NCI-H446 treated with DMSO at 0.1 percent for 48 hours (cell line): ENCODE measurements at places on chromosomes 7 and 10.

DNA sequence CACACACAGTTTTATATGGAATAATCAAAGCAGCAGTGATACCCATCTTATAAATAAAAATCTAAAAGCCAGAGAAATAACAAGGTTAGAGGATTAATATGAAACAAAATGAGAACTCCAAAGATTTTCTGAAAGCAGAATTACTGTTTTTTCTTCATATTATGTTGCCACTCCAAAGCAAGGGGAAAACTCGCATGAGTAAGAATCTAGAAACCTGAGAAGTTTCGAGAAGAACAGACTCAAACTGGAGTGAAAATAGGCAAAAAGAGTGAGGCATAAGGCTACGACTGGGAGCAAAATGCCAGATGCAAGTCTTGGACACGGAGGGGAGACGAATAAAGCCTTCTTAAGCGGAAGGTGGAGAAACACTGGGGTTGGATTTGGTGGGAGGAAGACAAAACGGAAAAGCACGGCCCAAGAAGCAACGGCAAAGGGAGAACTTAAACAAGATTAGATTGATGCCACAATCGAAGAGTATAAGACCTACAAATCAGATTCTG, 923 bp downstream of the TNPO3 start:
- no peak for DNase-seq

- no peak for DNase-seq
Measured at GRCh38 chr10:74078037-74078436, 72.6 kb downstream of the AP3M1 start.

DNA sequence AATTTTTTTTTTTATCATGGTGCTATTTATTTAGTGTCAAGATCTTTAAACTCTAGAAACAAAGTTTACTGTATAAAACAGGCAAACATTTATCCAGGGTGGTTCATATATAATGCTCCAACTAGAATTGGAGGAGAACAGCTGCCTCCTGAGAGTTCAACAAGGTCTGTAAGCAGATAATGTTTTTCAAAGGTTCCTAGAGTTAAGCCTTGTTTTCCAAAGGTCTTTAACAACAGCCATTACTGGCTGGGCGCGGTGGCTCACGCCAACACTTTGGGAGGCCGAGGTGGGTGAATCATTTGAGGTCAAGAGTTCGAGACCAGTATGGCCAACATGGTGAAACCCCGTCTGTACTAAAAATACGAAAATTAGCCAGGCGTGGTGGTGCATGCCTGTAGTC, 316.7 kb downstream of the CCDC3 start:
- DNase-seq = no peak

DNA sequence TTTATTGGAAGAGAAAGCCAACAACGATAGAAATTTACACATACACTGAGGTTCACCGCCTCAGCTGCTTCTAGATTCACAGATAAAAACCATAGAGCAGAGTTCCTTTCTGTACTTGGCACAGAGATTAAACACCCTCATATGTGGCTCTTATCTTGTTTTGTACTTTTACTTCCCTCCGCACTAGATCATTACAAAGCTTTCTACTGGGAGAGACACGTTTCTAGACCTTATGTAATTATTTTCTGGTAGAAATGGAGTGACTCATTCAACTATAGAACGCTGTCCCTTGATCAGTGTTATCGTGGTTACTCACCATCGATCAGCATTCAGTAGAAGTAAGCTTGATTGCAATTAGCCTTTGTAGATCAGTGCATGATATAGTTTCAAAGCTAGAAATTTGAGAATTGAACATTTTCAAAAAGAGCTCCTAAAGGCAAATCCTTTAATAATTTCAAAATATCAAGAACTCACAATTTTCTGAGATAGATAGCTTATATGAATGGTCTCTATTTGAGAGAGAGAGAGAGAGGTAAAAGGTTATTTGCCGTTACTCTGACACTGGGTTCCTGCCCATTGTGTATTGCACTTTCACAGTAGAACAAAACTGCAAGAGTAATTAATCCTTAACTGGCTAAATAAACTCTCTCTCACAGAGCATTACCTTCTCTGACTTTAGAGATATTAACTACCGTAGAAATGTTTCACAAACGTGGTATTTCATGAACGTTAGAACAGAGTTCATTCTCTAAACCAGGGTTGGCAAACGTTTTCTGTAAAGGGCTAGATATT, 26.1 kb upstream of the DNAJC1 start:
- no peak for DNase-seq

DNA sequence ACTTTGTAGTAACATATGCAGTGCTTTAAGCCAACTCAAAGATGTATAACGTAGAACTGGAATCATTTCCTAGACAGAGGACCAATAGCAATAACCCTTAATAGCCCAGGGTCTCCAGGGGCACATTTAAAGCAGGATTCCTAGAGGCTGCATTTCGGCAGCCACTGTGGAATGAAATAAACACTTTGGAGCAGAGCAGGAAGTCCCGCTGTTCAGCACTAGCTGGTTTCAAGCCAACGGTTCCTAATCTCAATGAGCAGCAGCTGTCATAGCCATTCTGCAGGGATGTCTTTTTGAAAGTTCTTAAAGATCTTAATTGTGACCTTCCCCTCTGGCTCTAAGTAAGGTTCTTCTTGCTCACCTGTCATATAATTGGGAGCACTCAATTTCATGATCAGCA, 18.4 kb upstream of the MACROH2A2 start:
- DNase-seq = no peak

DNA sequence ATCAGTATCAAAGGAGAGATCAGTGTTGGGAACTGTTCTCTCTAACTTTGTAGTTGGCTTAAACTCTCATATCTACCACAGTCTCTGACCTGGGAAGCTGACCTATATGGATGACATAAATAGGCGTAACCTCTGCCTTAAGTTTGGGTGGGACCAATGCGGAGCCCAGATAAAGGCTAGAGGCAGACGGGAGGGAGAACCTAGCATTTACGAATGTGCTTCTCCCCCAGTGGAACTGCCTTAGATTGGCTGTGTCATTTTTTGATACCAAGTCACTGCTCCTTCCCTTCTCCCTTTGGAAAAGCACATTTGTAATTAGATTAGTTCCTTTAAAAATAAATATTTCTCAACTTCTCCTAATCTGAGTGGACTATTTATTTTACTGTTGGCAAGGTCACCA, 23.7 kb upstream of the LRRN3 start:
- DNase-seq = no peak

DNA sequence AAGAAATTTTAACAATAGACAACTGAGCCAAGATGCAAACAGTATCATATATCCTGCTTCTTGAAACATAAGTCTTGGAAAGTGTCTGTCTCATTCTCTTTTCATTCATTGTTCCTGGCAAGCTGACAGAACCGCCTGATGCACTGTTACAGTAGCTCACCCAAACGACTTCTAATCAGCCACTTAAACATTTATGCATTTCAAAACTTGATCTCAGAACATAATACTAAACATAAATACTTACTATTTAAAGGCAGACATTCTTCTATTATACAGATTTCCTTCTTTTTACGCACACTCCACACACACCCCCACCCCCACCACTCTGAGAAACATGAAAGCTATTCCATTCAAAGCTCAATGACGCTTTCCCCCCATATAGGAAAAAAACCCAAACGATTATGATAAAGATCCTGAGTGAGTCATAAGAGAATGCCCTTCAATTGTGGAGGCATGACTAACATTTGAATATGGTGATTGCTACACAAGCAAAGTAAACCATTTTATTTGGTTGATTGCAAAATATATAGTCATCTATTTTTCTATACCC, 30.5 kb downstream of the SHTN1 start:
- DNase-seq = peak; percentile 13

DNA sequence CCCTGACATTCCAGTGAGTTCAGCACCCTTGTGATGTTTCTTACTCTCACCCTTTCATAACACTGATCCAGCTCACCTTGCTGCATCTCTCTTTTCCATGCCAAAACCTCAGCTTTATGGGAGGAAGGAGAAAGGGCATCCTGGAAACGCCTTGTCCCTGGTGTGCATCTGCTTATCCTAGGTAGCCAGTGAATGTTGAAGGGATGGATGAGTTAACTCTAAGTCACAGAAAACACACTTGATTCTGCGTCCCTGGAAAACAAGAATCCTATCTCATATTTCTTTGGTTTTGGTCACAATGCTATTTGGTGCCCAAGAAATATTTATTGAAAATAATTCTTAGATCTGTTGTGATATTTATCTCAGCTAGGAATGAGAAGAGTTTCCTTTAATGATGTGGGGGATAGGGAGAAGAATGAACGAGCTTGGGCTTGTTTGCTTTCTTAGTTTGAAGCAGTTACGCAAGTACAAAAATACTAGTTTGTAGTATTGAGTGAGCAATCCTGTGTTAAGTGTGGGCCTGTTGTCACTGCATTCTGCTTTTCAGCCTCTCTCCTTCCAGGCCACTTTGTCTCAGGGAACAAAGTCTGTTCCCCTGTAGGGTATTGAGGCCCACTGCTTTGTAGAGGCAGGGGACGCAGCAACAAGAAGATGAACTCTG, 126.5 kb downstream of the ARID5B start:
- DNase-seq = no peak

DNA sequence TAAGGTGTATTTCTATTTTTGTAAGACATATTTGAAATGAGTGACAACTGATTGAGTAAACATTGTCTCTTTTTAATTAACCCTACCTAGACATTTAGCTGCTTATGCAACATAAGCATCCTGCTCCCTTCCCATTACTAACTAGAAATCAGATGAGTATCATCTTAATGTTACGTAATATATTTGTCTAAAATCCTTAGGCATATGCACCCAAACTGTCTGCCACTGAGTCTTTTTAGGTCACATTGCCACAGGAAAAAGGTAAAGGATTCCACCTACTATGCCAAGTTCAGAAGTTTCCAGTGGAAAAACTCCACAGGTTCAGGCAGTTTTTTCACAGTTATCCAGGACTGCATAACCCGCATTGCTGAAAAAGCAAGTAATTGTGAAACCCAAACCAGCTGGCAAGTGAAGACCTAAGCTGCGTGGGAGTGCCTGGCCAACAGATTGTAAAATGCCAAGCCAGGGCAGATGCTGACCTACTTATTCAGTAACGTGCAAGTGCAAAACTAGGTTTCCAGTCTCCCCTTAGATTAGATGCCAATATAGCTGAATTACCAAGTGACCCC, 983.7 kb downstream of the GATA3 start:
- DNase-seq = no peak

GRCh38 chr7:803243-803635, 29.0 kb upstream of the SUN1 start:
- no peak for DNase-seq

DNA sequence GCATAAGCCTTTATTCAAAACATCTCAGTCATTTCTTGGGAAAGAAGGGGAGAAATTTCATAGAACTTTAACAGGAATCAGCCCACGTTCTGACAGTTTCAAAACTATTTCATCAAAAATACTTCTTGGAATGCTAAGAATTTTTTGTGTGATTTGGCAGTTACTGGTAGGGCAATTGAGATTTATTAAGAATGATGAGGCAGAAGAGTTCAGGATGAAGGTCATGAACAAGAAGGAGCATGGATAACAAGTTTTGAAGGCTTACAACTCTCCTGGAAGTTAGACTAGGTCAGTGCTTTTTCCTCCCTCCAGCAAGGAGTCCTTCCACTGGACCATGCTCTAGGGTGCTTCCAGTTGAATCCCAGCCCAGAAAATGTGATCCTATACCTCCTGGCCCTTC, 569.9 kb downstream of the ANKRD7 start:
- no peak for DNase-seq

- no peak for DNase-seq
Measured at GRCh38 chr7:40916813-40917212, 782.0 kb downstream of the SUGCT start.

DNA sequence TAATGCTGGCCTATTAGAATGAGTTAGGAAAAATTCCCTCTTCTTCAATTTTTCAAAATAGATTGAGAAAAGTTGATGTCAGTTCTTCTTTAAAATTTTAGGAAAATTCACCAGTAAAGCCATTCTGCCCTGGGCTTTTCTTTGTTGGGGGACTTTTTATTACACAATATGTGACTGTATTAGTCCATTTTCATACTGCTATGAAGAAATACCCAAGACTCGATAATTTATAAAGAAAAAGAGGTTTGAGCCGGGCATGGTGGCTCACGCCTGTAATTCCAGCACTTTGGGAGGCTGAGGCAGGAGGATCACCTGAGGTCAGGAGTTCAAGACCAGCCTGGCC, 12.7 kb downstream of the TAS2R40 start:
- no peak for DNase-seq

DNA sequence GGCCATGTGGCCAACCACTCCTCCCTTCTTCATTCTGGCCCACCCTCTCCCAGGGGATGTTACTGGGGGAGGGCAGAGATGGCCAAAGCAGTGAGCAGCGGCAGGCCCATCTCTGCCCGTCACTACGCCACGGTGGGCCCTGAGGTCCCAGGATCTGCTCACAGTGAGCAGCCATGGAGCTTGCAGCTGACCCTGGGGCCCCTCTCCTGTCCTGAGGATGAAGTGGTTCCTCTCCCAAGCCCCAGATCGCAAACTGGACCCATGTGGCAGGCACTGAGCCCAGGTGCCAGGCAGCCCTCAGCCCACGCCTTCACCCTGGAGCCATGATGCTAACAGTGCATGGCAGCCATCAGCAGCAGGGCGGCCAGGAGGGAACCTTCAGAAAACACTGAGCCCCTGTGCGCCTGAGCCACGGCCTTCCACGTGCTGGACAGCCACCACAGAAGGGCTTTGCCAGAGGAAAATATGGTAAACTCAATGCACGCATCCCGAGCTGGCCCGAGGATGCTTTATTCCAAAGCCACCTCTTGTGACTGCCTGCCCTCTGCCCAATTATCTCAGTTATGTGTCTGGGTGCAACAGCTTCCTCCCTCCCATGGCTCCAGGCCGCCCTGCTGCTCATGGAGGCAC, 485.7 kb downstream of the PTPRN2 start:
- no peak for DNase-seq

DNA sequence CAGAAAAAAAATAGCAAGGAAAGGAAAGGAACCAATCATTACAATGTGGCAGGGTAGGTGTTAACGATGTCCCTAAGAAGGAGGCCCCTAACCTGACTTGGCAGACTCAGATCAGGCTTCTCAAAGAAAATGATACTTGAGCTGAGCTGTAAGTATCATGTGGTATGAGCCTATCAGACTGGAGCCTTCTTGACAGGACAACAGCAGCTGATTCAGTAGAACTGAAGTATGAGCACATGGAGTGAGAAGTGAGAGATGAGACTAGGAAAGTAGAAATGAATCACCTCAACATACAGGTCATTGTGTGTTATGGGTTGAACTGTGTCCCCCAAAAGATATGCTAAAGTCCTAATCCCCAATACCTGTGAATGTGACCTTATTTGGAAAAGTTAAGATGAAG, 66.3 kb downstream of the MTERF1 start:
- DNase-seq = no peak
